ENCODE measurements at places on chromosomes 1 and 21.
A peak's percentile ranks its signal among the peaks of the same experiment; 100 is the strongest.

GRCh38 chr1:44067266-44068250, 36.3 kb upstream of the SLC6A9 start:
- DNase-seq = no peak

DNA sequence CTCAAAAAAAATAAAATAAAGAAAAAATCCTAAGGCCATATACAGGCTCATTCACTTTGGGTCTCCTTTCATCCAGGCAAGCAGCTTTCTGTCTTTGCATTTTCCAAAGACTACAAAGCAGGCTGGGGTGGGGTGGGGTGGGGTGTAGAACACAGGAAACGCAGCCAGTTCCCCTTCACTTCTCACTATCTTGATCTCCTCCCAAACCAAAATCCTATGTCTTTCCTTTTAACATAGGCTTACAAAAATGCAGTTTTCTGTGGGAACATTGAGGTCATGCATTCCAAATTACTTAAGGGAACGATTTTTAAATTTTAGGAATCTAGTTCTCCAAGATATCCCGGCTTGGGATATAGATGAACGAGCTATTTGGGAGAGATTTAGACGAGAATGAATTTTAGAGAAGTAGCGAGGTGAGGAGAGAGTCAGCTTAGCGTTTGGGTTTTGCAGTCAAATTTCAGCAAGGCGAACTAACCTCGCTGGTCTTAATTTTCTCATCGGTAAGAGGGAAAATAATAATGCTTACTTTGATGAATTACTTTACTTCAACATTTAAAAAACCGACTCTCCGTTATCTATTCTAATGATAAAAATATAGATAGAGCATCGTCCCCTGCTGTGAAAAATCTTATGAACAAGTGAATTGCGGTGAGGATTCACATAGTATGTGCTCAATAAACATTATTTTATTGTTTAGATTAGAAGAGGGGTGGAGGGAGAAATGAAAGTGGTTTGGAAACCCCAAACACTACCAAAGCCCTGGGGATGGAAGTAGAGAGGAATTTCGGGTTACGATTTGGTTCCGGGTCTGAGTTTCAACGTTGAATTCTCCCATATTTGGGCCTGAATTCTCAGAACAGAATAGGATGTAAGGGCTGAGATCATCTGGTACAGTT, 735 bp upstream of the STX12 start:
- DNase-seq = no peak

- DNase-seq = no peak
These were observed 56.2 kb downstream of the SLC37A1 start for GRCh38 chr21:42569732-42570301.

- DNase-seq = no peak
These were observed 40.3 kb downstream of the RAP1GAP start for GRCh38 chr1:21628798-21629393.

DNA sequence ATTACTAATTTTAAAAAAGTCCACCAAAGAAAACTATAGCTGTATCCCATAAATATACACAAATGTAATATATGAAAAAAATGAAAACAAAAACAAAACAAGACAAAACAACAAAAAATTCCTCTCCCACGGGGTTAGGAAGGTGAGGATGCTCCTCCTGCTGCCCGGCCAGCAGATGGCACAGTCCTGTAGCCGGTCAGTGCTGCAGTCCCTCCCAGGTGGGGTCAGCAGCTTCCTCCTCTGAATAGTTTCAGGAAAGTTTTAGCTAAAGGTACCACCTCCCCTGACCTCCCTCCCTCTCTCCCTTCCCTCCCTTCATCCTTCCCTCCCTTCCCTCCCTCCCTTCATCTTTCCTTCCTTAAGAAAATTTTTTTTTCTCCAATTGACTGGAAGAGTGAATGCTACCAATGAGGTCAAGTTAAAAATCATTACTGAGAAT, 67.8 kb upstream of the BCL10 start:
- DNase-seq = no peak

DNA sequence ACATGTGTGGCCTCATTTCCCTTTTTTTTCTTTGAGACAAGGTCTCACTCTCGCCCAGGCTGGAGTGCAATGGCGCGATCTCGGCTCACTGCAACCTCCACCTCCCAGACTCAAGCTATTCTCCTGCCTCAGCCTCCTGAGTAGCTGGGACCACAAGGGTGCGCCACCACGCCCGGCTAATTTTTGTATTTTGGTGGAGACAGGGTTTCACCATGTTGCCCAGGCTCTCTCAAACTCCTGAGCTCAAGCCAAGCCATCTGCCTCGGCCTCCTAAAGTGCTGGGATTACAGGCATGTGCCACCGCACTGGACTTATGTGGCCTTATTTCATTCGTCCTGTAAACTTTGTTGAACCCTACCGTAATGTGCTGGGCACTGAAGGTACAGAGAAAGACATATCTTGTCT, 569 bp upstream of the WARS2 start:
- no peak for DNase-seq

- no peak for DNase-seq
These were observed 46.1 kb downstream of the USP48 start for GRCh38 chr1:21736876-21737275.

DNA sequence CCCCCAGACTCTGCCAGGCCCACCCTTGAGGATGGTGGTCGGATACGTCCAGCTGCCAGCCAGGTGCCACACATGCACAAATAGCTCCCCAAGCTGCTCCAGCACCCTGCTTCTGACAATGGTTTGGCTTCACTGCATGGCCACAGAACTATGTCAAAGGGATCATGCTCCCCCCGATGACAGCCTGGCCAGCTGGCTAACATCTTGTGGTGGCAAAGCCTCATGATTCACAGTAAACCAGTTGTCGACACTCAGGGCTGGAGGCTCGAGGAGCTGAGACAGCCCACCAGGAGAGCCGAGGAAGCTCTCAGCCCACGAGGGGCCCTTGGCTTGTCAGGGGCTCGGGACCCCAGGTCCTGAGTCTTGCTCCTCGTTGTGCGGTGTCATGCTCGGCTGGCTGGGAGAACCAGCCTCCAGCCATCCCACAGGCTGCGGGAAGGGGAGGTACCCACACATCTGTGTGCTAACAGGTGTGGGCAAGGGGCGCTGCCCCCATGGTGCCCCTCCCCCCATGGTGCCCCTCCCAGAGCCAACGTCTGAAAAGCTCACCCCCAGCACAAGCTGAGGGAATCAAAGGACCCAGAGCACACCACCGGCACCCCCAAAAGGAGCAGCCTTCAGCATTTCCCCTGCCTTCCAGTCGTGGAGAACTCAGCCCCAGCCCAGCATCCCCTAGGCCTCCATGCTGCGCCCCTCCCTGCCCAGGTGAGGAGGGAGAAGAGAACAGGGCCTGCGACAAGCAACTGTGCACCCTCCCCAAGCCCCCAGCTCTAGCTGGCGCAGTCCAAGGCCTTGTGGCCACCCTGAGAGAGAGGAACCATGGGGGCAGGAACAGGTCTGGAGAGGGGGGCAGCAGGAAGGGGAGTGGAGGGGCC, 41.2 kb downstream of the KIF21B start:
- no peak for DNase-seq

GRCh38 chr1:77824694-77825093, 45.2 kb downstream of the MIGA1 start:
- no peak for DNase-seq

- no peak for DNase-seq
These were observed 870 bp downstream of the FBXO28 start for GRCh38 chr1:224114787-224115175.

- DNase-seq = no peak
These were observed 14.3 kb upstream of the EDN2 start for GRCh38 chr1:41498804-41499203.

- DNase-seq = no peak
These were observed 10.9 kb downstream of the IER5 start for GRCh38 chr1:181099152-181100014.

- DNase-seq = no peak
These were observed 919 bp downstream of the HECTD3 start for GRCh38 chr1:45009956-45010854.

GRCh38 chr1:89759036-89759435, 61.8 kb upstream of the LRRC8D start:
- no peak for DNase-seq

- DNase-seq = no peak
These were observed 61.5 kb downstream of the HSPG2 start for GRCh38 chr1:21875621-21876063.

DNA sequence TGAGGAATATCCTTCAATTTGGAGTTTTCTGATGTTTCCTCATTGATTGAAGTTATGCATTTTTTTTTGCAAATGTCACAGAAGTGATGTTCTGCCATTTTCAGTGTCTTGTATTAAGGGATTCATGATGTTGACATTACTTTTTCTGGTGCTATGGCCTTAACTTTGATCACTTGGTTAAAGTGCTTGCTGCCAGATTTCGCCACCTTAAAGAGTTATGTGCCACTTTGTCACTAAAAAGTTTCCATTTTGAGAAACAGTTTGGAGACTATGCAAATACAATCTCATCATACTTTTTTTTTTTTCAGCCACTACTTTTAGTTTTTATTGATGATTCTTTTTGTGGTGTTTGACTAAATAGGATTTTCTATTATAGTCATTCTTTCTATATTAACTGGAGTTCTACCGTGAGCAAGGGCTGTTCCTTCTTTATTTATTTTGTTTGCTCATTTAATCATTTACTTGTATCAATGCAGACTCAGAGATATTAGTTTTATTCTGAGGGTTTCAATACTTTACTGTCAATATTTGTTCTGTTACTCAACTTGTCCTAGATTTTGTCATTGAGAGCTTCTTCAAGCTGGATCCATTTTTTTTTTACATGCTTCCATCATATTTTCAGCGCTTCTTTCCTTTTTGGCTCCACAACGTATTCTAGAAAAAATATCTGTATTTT, 3.2 kb downstream of the GBP7 start:
- no peak for DNase-seq

DNA sequence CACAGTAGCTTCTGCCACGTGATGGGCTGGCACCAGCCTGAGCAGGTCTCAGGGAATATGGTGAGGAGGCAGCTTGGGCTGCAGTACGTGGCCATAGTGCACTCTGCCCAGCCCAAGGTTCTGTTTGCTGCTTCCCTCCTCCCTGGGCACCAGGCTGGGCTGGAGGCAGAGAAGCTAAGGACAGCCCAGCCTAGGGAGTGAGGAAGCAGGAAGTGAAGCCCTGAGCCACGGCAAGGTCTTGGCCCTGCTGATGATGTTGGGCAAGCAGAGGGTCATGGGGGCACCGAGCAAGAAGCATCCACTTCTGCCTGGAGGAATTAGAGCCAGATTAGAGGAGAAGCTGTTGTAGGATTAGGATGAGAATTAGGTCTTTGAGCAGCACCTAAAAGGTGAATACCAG, 326.7 kb upstream of the VAMP3 start:
- DNase-seq = no peak

GRCh38 chr1:25797939-25798338, 2.1 kb upstream of the SELENON start:
- no peak for DNase-seq

DNA sequence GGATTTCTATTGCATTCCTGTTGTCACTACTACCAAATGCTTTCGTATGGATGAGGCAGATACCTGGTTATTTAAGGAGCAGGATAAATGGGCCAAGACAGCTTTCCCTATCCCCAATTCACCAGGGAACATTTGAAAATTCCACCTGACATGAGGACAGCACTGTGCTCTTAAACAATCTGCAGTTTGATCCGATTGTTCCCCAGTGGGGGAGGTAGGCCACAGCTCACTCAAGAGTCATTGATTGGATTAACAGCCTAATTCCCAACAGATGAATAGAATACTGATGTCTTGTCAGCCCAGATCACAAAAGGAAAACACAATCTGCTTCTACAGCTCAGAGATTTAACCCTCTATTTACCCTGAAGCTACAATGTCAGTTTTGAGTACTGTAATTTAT, 123.9 kb downstream of the LHX4 start:
- no peak for DNase-seq

- DNase-seq = no peak
These were observed 4.3 kb upstream of the C1QTNF12 start for GRCh38 chr1:1250786-1251284.

DNA sequence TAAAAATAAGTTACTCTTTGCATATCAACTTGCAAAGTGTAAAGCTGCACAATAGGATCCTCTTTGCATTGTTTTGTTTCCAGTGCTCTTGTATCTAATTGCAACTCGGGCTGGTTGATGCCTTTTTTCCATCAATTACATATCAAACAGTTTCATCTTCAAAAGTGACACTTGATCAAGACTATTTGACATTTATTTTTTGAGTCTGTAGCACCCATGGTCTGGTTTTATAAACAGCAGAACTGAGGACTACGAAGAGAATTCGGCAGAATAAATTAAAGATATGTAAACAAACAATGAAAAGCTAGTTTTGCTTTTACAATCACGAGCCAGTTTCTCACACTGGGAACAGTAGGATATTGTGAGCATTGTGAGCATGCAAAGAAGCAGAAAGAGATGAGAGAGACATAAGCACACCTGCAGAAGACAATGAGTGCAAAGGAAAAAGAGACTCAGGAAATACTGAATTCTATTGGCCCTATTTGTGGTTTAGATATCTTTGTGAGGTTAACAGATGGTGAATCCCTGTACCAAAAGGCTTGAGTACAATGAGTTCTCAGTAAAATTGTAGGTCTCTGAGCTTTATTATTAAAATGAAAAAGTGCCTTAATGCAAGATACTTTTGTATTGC, 45.4 kb downstream of the RPL5 start:
- no peak for DNase-seq

- DNase-seq = no peak
These were observed 2.5 kb upstream of the SAMD11 start for GRCh38 chr1:921011-921837.

GRCh38 chr1:1573843-1574720, 581 bp downstream of the SSU72 start:
- DNase-seq = peak; percentile 15

GRCh38 chr1:165560883-165561656, 17.3 kb downstream of the LRRC52 start:
- DNase-seq = no peak

- no peak for DNase-seq
These were observed 19.9 kb downstream of the REG4 start for GRCh38 chr1:119791377-119791776.

DNA sequence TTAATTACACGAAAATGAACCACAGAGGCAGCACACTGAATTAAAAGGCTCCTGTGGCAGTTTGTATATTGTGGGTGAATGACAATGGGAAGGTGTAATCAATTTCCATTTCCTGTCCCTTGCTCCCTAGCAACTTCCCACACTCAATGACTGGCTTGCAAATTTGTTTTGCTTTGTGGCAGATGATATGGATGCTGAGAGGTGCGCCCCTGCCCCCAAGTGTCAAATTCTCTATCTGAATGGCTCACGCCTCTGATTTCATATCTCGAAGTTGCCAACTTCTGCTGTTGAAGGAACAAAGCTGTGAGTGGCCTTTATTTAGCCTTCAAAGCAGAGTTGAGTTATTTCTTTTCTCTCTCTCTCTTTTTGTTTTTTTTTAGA, 86.0 kb downstream of the FOXD2 start:
- DNase-seq = peak; percentile 58

DNA sequence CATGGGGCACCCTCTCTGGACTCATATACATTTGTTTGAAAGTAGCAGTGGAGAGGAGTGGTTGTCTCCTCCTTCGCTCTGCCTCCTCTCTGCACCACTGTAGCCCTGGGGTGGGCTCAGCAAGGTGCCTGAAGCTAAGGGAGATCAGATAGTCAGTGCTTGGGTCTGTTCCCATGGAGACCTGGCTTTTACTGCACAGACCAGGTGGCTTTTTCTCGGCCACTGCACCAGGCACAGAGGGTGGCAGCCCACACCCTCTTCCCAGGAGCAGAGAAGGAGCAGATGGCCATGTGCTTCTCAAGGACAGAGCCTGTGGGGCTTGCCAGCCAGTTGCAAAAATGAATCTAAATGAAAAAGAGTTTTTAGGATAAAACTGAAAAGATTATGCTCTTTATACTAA, 123.4 kb upstream of the KCNK1 start:
- peak; percentile 76 for DNase-seq

GRCh38 chr1:6653436-6654290, 29.0 kb downstream of the THAP3 start:
- DNase-seq = no peak

- no peak for DNase-seq
These were observed 1.2 kb downstream of the CCNL2 start for GRCh38 chr1:1397839-1398523.
